ENCODE measurements at places on chromosomes 4 and X. TPM values are rescaled to one million over a fixed set of nuclear protein-coding genes. Genes with fewer than 3 reads are reported as not detected.

DNA sequence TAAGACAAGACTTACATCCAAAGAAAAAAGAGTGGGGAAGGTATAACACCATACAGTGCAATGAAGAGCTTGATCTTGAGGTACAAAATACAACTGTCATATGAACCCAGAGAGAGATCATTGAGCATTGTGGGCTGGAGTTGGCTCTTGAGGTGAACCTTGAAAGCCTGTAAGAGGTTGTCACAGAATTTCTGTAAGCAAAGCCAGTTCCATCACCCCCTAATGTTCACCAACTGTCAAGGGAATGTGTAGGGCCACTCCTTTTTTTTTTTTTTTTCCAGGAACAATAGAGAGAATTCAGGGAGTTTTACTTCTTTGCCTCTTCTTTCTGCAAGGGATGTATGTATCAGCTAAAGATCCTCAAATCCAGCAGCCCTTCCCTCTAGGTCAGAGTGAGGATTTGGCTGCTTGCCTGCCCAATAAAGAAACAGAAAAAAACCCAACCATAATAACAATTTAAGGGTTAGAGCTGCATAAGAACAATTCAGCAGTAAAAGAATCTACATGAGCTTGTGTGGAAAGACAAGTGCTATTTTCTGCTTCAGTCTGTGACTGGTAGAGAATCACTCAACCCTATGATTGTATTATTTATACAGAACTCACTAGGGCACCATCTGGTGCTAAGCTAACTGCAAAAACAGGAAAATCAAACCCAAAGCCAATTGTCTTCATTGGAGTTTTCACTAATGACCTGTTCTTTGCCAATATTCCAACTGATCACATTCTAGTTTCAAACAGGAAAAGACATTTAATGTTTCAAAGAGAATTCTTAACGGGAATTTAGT is 217.5 kb upstream of the TEX13C start:
- DNase-seq, result no peak

- no peak for DNase-seq
These were observed 7.3 kb upstream of the INTS6L start for GRCh38 chrX:135513130-135513515.

GRCh38 chrX:74119016-74119910 is 184.7 kb upstream of the ZCCHC13 start:
- no peak for DNase-seq

DNA sequence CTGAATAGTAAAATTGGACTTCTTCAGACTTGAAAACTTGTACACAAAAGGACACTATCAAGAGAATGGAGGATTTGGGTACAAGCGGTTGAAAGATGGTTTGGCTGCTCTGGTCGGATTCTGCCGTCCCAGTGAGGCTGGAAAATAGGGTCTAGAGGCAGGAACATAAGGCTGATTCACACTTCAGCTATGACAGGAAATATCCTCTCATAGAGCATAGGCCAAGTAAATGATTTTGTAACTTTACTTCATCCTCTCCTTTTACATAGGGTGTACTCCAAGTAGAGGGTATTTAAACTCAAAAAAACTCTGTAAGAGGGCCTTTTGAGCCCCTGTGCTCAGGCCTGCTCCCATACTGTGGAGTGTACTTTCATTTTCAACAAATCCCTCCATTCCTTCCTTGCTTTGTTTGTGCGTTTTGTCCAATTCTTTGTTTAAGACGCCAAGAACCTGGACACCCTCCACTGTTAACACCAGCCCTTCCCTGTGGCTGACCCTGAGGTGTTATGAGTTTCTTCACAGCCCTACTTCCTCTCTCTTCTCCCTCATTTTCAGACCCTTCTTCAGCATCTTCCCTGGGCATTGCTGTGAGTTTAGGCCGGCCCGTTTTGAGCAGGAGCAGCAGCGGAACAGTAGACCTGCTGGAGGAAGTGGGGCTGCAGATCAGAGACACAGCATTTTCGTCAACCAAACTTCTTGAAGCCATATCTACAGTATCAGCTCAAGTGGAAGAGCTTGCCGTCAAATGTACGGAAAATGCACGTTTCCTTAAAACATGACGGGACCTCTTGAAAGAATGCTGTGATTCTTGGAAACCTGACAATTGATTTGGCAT is 7.2 kb downstream of the PGAM4 start:
- DNase-seq, result no peak

DNA sequence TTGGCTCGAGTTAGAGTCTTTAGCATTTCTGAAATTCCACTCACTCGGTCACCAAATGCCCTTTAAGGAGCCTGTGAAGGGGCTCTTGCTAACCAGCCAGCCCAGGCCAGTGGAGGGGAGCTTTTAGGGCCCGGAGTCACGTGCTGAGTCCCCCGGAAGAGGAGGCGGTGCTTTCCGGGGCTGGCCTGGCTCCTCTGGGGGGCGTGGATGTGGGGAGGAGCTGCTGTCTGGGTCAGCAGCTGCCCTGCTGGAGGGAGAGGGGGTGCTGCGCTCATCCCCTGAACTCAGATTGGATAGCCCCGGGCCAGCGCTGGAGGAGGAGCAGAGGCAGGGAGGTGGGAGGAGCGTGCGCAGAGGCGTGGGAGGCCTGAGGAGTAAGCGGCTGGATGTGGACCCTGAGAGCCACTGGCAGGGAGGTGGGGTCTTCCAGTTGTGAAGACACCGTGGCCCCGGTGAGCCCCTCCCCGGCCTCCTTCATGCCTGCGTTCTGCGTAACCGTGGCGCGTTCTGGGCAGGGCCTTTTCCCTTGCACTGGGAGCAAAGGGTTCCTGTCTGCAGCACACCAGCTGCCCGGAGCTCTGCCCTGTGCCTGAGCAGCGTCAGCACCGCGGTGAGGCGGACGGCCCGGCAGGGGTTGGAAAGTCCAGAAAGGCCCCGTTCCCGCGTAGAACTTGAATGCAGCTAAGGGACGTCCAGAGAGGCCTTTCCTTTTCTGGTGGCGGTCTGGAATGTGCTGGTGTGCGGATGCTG is 19.7 kb downstream of the MAEA start:
- DNase-seq, result peak; percentile 85

- no peak for DNase-seq
These were observed 163.9 kb downstream of the KDR start for GRCh38 chr4:54961357-54961975.

GAGE12H gene
- not detected for polyA plus RNA-seq

SCML2 gene
- 8.5 TPM for polyA plus RNA-seq

All from right renal cortex interstitium (tissue), 3 donors.